ENCODE measurements at places on chromosomes 3 and 15.
A peak's percentile ranks its signal among the peaks of the same experiment; 100 is the strongest.

GRCh38 chr3:126108676-126109050 is 24.7 kb upstream of the SLC41A3 start:
- DNase-seq, result no peak

- peak; percentile 8 for DNase-seq
These were observed 306.2 kb upstream of the DPPA4 start for GRCh38 chr3:109643590-109643989.

GRCh38 chr3:183149915-183150750 is 12.4 kb downstream of the LAMP3 start:
- DNase-seq, result no peak

DNA sequence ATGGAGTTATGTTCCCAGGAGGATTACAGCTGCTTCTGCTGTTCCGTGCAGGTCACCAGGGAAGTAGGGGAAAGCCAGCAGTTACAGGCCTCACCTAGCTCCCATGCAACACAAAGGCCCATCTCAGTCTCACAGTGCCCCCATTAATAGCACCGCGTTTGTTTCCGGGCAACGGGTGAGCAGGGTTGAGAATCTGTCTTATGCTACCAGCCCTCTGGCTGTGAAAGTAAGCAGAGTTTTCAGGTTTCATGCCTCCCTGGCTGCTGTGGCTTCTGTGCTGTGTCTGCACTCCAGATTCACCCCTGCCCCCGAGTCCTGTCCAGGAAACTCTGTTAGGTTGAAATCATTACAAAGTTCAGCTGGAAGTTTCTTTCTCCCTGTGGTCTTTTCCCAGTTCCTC is 254.4 kb upstream of the GPR149 start:
- no peak for DNase-seq

GRCh38 chr15:74977599-74977998 is 17.8 kb upstream of the SCAMP5 start:
- no peak for DNase-seq

GRCh38 chr3:154954757-154955156 is 125.4 kb upstream of the MME start:
- DNase-seq, result peak; percentile 67

GRCh38 chr3:124785973-124786372 is 55.7 kb downstream of the UMPS start:
- DNase-seq, result no peak

DNA sequence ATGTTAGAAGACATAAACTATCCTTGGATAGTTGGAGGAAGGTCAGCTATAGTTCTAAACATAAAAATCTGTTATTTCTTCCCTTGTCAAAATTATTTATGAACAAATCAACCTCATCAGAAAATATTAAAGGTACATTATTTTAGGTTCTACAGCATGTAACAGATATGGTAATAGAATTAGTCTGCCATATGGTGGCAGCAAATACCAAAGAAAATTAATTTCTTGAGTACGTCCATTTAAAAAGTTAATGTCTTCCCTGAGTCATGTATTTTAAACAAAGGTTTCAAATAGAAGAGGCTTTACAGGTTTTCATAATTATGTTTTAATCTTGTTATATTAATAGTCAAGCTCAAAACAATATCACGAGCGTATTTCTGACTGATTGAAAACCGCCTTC is 17.9 kb upstream of the ANKRD28 start:
- peak; percentile 70 for DNase-seq

DNA sequence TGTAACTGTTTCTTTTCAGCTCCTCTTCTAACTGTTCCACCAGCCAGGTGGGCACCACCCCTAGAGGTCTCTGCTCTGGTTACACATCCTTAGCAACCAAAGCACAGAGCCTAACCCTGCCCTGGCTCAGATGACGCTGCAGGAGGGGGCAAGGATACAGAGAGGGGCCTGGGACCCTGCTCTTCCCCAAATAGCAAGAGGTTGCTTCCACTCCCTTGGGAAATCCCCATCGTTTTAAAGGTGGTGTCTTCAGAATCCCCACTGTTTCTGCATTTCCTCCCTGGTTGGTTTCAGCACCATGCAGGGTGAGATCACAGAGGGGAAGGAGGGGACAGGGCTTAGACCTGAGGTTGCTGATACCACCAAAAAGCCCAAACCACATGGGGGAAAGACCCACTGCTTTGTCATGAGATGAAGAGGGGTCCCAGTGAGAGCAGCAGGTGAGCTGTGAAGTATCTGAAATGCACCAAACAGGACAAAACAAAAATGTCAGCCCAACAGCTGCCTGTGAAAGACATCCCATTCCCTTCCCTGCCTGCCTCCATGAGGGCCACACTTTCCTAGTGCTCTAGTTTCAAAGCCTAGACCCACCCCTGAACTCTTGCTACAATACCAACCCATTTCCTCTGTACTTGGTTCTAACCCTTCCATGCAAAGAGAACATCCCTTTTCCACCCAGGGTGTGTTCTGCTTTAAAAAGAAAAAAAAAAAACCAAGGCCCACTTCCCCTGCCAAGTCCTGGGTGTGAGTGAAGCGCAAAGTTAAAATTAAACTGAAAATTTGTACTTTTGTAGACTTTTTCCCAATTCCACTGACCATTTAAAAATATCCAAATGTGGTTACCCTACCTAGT is 29.0 kb downstream of the ANP32A start:
- DNase-seq, result no peak

- no peak for DNase-seq
These were observed 13.3 kb upstream of the PARL start for GRCh38 chr3:183898028-183898431.

DNA sequence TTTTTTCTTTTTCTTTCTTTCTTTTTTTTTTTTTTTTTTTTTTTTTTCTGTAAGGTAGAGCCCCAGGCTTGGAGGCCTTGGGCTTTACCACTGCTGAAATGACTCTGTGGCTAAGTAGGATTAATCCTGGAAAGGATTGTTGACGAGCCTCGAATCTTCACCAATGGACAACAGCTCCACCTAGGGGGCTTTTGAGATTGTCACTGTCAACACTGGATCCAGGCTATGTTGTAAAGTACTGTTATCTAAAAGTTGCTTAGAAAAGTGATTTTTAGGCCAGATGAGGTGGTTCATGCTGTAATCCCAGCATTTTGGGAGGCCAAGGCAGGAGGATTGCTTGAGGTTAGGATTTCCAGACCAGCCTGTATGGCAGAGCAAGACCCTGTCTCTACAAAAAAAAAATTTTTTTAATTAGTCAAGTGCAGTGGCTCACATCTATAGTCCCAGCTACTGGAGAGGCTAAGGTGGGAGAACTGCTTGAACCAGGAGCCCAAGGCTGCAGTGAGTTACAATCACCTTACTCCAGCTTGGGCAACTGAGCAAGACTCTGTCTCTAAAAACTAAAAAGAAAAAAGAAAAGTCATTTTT is 41.6 kb downstream of the KLHL18 start:
- peak; percentile 81 for DNase-seq

GRCh38 chr3:190076136-190076535 is 44.6 kb downstream of the P3H2 start:
- DNase-seq, result peak; percentile 81

DNA sequence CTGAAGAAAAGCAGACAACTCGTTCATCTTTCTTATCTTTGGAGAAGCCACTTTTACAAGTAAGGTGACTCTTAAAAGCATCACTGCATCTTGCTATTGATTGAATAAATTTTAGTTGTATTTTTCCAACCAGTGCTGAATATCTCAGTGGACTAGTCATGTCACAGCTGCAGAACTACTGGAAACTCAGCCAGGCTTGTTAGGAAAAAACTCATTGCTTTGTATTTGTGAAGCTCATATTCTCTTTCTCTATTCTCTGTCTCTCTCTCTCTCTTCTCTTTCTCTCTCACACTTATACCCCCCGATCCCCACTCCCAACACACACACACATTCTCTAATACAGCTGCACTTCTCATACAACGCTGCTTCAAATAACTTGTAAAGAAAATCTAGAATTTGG is 104.3 kb downstream of the WDR76 start:
- DNase-seq, result no peak

GRCh38 chr3:154779571-154779970 is 300.5 kb upstream of the MME start:
- peak; percentile 85 for DNase-seq

DNA sequence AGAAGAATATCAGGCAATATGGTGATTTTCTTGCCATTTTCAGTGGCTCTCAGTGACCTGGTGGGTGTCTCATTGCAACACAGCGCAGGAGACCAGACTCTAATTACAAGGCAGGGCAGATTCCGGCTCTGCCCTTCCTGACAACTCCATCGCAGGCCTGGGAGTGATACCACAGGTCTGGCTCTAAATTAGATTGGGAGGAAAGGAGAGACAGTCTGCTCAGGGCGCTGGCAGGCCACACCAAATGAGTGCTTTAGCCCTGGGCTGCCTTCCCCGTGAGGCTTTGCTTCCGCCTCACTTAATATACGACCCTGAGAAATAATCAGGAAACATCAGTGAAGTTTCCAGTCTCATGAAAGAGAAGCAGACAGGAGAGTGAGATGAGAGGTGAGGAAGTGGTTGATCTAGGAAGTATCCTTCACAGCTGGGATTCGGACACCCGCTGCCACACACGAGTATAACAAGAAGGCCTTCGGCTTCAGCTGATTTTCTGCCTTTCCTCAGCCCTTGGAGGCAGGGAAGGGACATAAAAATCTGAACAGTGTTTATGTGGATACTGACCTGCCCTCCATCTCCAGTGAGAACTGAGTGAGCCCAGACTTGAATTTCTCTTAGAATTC is 73.7 kb upstream of the PROK2 start:
- no peak for DNase-seq

DNA sequence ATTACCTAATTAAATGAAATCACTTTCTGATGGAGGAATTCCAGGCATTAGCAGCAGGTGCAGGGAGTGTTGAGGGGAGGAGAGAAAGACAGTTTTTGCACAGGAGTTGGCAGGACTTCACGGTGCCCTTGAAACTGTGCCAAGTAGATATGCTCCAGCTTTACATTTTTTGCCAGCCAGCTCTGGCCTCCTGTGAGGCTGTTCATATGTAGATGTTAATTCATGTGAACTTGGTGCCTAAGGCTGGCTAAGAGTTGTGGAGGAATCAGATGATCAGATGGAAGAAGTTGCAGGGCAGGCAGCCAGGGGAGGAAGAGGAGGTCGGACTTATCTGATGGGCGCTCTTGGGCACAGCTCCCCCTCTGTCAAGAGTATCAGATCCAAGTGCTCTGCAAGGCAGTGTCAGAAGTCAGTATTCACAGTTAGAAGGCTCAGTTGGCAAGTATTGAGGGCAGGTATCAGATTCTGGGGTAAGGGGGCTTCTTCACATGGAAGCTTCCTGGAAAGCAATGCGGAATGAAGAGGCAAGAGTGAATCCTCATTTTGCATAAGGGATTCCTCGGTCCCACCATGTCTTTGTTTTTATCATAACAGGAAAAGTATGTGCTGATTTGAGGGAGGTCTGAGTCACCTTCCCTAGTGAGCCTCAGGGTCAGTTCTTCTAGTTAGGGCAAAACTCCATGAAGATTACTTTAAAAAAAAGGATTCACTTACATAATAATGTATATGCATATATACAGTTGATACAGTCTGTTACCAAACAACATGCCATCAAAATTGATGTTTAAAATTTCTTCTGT is 172.6 kb upstream of the UMPS start:
- DNase-seq, result peak; percentile 65

DNA sequence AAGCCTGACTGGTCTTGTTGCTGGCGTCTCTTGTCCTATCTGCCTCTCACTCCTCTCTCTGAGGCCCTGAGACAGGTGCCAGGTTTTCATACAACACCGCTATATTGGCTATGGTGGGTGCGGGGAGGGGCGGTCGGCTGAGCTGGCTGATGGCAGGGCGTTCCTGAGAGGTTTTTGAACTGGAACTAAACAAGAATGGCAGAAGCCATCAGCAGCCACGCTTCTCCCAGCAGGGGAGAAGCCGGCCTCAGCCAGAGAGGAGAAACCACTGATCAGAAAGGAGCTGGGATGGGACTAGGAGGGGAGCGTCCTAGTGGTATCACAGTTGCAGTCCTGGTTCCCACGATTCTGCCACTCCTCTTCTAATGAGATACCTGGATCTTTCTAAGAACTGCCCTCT is 89.9 kb upstream of the PRR23E start:
- DNase-seq, result no peak
